ENCODE measurements at places on chromosomes 16 and 17.

- DNase-seq, result no peak
Observed at GRCh38 chr16:89332243-89332901, 114.9 kb downstream of the ZNF778 start.

- DNase-seq, result no peak
Observed at GRCh38 chr17:28173801-28174200, 131.3 kb downstream of the NLK start.

DNA sequence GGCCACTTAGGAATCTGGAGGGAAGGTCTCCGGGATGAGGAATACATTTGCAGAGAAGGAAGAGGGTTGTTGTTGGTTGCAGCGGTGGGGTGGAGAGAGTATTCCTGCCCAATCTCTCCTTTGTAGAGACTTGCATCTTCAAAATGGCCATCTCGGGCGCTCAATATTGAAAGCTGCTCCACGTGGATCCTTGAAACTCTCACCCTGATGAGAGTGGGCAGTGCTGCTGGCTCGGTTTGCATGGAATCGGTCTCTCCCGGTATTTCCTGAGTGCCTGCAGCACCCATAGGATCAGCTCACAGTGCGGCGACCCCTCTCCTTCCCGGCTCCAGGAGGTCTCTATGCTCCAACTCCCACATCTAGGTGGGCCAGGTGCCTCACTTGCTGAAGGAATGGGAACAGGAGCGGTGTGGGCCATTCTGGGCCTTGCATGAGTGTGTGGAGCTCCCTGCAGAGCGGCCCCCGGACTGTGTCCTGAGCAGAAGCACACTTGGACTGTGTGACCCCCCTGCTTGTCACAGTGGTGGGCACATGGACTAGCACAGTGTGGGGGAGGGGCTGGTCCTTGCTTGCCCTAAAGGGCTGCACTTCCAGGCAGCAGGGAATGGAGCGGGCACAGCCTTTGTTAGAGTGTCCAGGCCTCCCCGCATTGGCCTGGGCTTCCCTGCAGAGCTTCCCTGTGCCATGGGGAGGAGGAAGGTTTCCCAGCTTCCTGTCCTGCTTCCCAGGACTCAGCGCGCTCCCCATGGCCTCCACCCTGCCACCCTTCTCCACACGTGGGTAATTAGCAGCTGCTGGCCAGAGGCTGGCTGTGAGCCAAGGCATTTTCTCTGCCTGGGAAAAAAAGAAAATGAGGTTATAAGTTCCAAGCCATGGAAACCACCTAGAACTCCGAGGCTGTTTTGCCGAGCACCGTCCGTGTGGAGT lies 139.3 kb downstream of the IRF8 start:
- no peak for DNase-seq

DNA sequence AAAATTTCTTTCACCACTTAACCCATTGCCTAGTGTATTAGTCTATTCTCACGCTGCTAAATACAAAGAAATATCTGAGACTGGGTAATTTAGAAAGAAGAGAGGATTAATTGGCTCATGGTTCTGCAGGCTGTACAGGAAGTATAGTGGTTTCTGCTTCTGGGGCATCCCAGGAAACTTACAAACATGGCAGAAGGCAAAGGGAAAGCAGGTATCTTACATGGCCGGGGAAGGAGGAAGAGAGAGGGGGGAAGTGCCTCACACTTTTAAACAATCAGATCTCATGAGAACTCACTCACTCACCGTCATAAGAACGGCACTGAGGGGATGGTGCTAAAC lies 931.4 kb upstream of the SOX9 start:
- DNase-seq, result no peak

DNA sequence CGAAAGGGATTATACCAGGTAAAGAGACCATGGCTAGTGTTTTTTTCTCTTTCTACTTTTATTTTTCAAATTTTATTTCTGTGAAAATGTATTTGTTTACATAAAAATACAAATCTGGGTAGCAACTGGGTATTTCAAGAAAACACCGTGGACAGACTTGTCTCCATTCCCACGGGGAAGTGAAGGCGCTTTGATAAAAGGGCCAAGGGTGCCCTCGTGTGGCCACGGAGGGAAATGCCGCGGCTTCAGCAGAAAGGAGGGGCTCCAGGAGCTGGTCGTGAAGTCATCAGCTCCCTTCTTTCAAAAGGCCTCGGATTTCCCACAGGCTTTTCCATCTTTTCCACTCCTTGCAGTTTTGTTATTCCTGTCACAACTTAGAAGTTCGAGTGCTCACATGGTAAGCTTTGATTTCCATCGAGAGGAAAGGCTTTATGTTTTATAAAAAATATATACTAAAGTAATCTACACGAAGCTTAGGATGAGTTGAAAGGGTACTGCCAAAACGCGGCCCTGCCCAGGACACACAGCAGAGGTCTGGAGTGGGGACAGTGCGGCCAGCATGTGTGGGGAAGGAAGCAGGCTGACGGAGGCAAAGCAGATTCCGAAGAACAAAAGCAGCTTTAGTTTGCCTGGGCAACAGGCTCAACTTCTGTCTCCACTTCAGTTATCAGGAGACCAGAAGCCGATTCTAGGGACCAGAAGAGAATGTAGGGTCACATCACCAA lies 15.3 kb upstream of the MNT start:
- DNase-seq, result peak; percentile 83

- no peak for DNase-seq
Observed at GRCh38 chr17:65418622-65419021, 142.8 kb downstream of the AXIN2 start.

GRCh38 chr17:61986898-61987297 lies 59.1 kb upstream of the INTS2 start:
- no peak for DNase-seq

DNA sequence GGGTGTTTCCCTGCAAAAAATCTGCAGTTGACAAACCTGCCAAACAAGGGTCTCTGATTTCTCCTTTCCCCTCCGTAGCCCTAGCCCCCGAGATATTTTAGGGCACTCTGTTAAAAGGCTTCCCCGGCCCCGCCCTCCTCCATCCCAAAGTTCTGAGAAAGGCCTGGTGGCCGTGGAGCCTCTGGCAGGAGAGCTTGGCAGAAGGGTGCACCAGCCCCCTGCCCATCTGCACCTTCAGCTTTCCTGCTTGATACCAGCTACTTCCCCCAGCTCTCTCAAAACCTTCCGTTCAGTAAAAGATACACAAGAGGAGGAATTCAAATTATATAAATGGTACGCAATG lies 711 bp upstream of the CANT1 start:
- no peak for DNase-seq

DNA sequence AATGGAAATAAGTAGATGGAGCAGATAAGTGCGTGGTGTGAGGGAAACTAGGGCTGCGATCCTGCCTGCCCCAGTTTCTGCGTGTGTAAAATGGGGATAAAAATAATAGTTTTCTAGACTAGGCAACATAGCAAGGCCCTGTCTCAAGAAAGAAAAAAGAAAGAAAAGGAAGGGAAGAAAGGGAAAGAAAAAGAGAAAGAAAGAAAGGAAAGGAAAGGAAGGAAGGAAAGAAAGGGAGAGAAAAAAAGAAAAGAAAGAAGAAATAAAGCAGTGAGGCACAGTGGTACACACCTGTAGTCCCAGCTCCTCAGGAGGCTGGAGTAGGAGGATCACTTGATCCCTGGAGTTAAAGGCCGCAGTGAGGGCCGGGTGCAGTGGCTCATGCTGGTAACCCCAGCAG lies 2.2 kb upstream of the PKMYT1 start:
- DNase-seq, result no peak

DNA sequence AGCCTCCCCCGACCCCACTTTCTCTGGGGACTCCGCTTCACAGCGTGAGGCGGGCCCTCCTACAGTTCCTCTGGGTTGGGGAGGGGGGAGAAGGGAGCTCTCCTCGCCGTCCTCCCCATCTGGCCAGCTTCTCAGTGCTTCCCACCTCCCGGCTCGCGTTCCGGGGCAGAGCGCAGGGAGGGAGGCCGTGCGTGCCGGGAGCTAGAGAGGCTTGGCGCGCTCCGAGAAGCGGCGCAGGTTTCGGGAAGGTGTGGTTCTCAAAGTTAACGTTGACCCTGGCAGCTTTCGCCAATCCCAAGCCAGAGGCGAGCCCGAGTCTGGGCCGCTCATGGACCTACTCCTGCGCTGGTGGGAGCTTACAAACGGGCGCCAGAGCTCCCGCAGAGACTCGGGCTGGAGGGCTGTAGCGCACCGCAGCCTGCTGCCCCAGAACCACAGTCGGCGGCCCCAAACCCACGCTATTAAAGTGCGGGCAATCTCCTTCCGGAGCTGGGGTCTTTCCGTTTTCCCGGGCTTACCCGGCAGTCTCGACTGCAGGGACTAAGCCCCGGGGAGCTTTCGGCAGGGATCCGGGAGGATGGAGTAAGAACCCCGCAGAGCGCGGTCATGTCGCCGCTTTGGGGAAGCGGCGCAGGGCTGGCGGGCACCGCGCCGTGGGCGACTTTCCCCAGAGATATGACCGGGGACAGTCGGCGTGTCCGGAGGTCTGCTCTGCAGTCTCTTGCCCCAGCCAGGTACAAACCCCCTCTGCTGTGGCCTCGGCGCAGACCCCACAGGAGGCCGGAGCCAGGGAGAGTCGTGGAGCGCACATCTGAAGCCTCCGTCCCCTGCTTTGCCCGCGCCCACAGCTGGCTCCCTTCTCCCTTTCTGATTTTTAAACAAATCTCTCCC lies 787 bp downstream of the CDH11 start:
- DNase-seq, result no peak

DNA sequence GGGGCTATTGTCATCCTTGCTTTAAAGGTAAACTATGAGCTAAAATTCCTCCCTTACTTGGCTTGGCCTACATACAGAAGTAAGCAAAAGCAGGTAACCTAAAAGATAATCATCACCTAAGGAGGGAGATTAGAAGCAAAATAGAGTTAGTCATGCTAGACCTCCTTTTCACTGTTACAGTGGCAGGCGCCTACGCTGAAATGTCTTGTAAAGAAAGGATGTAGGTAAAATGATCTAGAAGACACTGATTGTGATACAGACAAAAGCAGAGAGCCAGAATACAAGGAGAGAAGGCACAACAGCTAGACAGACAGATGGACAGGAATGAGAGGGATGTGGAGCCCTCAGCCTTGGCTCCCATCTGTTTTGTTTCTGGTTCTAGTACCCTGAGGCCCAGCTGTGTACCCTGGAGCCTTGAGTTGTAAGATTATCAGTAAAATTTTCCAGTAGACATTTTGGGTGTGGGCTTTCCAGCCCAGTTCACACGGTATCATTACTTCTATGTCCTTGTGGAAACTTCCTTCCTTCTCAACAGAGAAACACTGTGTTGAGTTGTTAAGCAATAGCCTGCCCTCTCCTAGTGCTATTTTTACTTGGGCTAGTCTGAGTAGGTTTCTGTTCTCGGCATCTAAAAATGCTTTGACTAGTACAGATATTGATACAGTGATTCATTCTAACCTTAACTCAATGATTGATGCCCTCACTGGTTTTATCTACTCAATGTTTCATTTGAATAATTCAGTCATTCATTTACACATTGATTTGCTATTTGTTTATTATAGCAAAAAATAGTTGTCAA lies 7.7 kb upstream of the C16orf78 start:
- no peak for DNase-seq

DNA sequence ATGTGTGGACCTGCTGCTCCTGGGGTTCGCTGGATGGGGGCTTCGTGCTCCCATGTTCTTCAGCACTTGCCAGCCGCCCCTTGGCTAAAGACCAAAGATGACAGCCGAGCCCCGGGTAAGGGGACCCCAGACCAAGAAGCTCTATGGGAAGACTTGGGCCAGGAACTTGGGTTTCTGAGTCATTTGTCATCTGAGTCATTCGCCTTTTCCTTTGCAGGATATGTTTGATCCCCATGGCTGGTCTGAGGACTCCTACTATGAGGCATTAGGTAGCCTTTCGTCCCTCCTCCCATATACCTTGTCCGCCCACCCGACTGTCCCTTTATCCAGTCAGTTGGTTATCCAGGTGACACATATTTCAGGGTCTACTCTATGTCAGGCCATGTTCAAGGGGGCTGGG lies 17.7 kb upstream of the ITGB4 start:
- DNase-seq, result no peak

DNA sequence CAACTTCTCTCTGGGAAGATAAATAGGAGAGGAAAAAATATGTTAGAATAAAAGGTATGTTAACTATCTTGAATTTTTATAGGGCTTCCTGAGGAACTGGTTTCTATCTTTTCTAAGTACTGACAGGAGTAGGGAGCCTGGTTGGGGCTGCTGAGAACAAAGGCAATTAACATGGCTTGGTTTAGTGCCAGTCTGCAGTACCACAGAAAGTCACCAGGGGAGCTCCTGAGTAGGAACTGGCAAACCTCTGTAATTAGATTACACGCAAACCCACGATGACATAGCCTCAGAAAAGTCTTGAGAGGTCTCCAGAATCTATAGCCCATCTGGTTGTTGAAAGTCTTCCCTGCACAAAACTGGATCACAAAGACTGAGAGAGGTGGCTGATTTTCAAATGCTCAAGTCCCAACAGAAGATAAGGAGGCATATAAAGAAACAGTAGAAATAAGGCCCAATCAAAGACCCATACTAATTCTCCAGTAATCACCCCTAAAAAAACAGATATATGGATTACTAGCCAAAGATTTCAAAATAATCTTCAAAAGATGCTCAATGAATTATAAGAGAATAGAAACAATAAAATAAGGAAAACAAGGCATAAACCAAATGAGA lies 11.7 kb upstream of the CNTNAP4 start:
- DNase-seq, result no peak

DNA sequence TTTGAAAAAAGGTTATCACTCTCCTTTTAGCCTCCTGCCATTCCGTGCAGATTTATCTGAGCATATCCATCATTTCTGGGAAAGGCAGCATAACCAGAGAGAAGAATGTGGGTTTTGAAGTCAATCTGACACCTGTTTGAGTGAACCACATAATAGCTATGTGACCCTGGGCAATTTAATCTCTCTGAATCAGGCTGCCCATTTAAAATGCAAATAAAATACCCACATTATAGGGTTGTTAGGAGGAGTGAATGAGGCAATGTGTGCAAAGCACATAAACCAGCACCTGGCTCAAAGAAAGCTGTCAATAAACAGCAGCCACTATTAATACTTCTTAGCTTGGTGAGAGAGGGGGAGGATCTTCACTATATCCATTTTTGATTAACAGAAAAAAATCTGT lies 88.0 kb downstream of the CACNG1 start:
- DNase-seq, result no peak

- DNase-seq, result no peak
Observed at GRCh38 chr16:2042171-2042985, 5.3 kb downstream of the NTHL1 start.

DNA sequence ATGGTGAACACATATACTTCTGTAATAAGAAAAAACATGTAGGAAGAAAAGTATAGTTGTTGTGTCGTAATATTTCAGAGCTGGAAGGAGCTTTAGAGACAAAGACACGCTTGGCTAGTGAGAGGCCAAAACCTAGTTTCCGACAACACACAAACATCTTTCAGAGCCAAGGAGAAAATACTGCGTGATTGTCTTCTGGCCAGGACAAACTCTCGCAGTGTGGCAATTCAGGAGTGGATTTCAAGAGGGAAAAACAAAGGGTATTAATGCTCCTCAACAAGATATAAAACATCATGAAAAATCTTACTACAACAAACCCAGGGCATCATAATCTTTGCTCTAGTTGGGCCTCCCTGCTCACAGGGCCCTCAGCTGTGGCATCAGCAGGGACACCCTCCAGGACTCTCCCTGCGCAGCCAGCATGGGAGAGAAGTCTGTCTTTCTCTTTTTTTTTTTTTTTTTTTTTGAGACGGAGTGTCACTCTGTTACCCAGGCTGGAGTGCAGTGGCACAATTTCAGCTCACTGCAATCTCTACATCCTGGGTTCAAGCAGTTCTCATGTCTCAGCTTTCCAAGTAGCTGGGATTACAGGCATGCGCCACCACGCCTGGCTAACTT lies 66.4 kb downstream of the CYB5B start:
- DNase-seq, result no peak

All from stimulated activated CD8-positive, alpha-beta memory T cell treated with anti-CD3 and anti-CD28 coated beads, Interleukin-4, amount 100 ng/mL, for 1 hour (primary cell).